Activated CD8-positive, alpha-beta memory T cell treated with anti-CD3 and anti-CD28 coated beads for 48 hours (primary cell): ENCODE measurements at places on chromosomes 16 and 17.

GRCh38 chr16:66020642-66021041 lies 345.8 kb upstream of the CDH5 start:
- no peak for DNase-seq

GRCh38 chr16:6453742-6454141 lies 878.9 kb upstream of the RBFOX1 start:
- no peak for DNase-seq

DNA sequence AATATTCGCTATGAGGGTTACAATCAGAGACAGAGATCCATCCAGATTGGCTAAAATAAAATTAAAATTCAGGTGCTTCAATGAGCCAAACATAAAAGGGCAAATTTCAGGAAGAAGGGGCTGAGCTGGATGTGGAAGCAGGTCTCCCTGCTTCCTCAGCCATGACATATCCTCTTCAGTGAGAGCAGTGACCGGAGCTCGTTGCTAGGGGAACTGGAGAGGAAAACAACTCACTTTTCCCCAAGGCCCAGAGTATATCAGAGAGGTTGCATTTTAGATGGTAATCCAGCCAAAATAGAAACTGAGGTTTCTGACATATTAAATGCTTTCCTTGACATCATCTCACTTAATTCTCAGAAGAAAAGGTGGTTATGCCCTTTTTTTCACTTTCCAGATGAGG lies 503.5 kb downstream of the HS3ST4 start:
- DNase-seq, result no peak

DNA sequence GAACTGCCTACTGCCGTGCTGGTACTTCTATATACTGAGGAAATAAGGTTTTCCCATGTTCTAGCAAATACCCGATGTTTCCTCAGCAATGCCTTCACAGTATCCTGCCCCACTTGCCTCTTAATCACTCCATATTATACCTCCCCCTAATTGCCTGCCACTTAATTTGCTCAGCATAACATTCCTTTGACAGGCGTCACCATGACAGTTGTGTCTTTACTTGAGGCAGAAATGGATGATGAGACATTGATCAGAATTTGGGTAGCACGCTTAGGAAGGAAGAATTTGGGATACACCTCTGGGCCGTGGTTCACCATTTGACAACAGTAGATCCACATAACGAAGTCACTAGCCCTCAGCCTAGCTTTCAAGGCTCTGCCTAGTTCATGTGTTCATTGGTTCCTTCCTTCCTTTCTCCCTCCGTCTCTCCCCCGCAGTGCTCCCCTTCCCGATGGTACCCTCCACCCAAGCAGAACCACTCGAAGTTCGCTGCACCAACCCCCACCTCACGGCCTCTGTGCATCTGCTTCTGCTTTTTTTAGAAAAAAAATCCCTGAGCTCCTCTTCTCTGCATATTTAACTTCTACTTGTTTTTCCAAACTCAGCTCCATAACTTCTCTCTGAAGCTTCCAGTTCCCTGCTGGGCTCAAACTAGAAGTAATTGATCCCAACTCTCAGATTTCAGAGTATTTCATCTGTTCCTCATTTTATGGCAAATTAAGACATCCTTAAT lies 19.4 kb downstream of the IQCK start:
- no peak for DNase-seq

DNA sequence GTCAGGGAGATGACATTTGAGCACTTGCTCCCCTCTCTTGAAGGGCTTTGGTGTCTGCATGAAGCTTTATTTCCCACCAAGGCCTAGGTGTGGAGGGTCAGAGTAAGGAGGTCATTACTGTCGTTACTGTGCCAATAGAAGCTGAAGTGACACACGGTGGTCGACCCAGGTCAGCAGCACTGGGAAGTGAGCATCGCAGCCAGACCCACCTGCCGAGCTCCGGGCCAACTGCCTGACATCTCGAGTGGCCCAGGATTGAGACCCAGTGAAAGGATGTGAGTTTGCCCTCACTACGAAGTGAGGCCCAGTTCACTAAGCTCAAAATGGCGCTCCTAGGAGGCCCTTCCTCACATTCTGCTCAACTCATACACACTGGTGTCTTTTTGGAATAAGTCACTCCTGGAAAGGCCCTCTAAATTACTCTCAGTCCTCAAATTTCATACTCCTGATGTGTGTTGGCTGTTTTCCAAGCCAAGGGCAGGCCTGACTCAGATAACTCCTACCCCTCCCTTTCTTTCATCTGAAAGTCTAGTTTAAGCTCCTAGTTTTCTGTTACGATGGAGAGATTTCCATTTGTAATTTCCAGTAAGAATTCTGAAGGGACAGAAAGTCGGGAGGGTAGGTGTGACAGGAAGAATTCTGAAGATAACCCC lies 200.4 kb downstream of the LGALS9B start:
- no peak for DNase-seq

- no peak for DNase-seq
Observed at GRCh38 chr17:13067629-13068303, 49.9 kb upstream of the ELAC2 start.
